Posterior vena cava (tissue), 2 donors: ENCODE measurements at places on chromosomes 12 and 14. TPM values are rescaled to one million over a fixed set of nuclear protein-coding genes. Genes with fewer than 3 reads are reported as not detected.

DNA sequence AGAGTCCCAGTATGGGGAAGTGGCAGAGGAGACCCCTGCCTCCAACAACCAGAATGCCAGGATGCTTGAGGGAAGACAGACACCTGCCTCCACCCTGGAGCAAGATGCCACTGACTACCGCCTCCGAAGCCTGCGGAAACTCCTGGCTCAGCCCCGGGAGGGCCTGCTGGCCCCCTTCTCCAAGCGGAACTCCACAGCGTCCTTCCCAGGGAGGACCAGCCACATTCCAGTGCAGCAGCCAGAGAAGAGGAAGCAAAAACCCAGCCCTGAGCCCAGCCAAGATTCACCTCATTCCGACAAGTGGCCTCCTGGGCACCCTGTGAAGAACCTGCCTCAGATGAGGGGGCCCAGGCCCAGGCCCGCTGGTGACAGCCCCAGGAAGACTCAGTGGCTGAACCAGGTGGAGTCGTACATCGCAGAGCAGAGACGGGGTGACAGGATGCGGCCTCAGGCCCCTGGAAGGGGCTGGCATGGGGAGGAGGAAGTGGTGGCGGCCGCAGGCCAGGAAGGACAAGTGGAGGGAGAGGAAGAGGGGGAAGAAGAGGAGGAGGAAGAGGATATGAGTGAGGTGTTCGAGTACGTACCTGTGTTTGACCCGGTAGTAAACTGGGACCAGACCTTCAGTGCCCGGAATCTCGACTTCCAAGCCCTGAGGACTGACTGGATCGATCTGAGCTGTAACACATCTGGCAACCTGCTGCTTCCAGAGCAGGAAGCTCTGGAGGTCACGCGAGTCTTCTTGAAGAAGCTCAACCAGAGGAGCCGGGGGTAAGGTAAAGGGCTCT lies 93.7 kb downstream of the B4GALNT3 start:
- no peak for DNase-seq

Gene ENDOU
- total RNA-seq, result 1.7 TPM

DNA sequence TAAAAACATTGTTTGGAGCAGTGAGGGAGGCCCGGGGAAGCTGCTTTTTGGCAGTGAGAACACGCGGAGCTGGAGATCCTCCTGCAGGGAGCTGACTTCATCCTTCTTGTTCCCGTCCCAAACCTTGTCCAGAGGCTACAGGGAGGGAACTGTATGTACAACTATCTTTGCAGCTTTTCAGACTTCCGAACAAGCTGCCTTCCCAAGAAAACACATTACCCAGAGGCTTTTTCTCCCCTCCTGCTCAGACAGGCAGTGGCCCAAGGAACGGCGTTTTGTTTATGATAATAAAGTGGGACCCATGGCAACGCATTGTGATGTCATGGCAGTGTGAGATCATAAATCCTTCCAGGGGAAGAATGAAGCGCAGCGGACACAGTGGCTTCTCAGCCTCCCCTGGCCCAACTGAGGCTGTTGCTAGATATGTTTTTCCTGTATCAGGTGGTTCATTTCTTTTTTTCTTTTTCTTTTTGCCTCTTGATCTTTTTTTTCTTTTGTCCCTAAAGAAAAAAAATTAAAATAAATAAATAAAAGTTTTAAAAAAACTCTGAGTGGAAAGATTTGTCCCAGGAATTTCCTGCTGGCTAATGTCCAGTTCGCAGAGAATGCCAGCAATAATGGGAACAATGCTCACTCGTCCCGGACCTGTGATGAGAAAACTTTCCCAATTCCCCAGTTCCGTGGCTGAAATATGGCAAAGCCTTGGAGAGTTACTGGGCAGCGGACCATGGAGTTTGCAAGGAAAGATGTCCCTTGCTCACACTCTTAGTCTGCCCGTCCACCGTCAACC lies 103.4 kb upstream of the MAP1LC3B2 start:
- DNase-seq, result peak; percentile 94

DNA sequence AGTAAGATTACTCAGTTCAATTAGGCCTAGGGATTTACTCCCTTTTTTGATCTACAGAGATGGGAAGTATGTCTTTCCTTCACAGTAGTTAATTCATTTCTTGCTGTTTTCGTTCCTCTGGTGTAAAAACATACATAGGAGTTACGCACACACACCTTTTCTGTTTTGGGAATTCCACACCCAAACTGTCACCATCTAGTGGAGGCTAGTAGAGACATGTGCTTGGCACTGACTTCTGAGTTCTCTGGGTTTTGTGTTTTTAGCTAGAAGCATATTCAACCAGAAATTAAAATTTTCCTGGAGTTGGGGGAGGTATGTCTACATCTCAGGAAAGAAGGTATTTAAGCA lies 1.4 kb downstream of the SUSD6 start:
- DNase-seq, result no peak

GRCh38 chr12:111251787-111252186 lies 117.1 kb downstream of the PHETA1 start:
- DNase-seq, result no peak

GRCh38 chr14:32224737-32225377 lies 21.8 kb upstream of the RNU6-8 start:
- DNase-seq, result no peak
